ENCODE measurements at places on chromosomes 7 and 10. TPM values are rescaled to one million over a fixed set of nuclear protein-coding genes. Genes with fewer than 3 reads are reported as not detected.
A peak's percentile ranks its signal among the peaks of the same experiment; 100 is the strongest.

GLI3 gene
- 10.1 TPM for total RNA-seq

TBXAS1 gene
- 7.3 TPM for total RNA-seq

LLCFC1 gene
- total RNA-seq, result not detected

DNA sequence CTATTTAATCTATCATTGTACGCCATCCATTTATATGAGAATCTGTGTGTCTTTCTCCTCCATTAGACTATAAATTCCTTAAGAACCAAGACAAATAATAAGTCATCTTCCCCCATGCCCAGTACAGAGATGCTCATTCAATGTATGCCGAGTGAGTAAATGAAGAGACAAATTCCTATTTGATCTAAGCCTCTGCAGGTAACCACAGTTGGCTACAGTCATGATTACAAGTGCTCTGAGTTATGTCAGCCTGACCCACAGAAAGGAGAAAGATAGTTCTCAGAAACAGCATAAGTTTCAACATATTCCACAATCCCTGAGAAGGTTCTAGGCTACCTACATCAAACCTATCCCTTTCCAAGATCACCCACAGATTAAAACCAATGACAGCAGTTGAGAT, 46.1 kb downstream of the MPP7 start:
- H3K27ac ChIP-seq, result no peak overlapping the region
- no peak overlapping the region for H3K4me3 ChIP-seq
- no peaks in the 10 kb centered on the region for H3K27me3 ChIP-seq
- no peaks in the 10 kb centered on the region for H3K36me3 ChIP-seq
- peaks cover 7% of the 10 kb centered on the region for H3K4me1 ChIP-seq

DNA sequence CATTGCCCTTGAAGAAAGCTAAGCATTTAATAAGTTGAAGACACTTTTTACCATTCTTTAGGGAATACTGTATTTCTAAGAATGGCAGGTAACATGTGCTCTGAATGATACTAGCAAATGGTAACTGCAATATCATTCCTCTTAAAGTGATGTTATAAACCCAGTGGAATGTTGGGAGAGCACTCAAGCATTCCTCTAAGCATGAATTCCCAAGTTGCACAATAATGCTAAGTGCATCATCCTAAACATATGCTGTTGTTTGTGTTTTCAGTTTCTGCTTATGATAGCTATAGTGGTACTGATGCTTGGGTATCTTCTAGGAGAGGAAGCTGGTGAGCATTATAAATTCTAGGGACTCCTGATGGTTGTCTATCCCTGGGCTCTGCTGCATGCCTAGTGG, 673.9 kb downstream of the PHTF2 start:
- no peaks in the 10 kb centered on the region for H3K27me3 ChIP-seq
- no peaks in the 10 kb centered on the region for H3K4me1 ChIP-seq
- no peak for DNase-seq
- no peaks in the 10 kb centered on the region for H3K36me3 ChIP-seq

DNA sequence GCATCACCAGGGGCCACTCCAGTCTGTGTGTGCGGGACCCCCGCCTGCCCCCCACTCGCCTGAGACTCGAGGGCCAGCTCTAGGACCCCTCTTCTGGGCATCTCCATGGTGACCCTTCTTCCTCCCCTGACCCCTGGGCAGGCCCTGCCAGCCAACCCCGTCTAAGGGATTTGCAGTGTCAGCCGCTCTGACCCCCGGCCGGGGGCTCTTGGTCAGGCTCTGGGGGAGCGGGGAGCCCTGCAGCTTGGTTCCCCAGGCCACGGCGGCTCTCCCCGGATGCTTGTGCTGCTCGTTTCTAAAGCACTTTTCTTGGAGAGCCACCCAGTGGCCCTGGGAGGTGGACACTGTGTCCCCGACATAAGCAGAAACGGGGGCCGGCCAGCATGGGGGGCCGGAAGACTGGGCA, 5.3 kb downstream of the TTYH3 start:
- peaks cover 95% of the 10 kb centered on the region for H3K4me1 ChIP-seq
- H3K36me3 ChIP-seq, result no peaks in the 10 kb centered on the region
- no peak for DNase-seq
- no peaks in the 10 kb centered on the region for H3K27me3 ChIP-seq

GRCh38 chr10:125093199-125093973, 67.0 kb downstream of the CTBP2 start:
- no peaks in the 10 kb centered on the region for H3K27me3 ChIP-seq
- H3K36me3 ChIP-seq, result no peaks in the 10 kb centered on the region
- DNase-seq, result peak; percentile 50
- H3K27ac ChIP-seq, result peak overlapping the region; percentile 49

DNA sequence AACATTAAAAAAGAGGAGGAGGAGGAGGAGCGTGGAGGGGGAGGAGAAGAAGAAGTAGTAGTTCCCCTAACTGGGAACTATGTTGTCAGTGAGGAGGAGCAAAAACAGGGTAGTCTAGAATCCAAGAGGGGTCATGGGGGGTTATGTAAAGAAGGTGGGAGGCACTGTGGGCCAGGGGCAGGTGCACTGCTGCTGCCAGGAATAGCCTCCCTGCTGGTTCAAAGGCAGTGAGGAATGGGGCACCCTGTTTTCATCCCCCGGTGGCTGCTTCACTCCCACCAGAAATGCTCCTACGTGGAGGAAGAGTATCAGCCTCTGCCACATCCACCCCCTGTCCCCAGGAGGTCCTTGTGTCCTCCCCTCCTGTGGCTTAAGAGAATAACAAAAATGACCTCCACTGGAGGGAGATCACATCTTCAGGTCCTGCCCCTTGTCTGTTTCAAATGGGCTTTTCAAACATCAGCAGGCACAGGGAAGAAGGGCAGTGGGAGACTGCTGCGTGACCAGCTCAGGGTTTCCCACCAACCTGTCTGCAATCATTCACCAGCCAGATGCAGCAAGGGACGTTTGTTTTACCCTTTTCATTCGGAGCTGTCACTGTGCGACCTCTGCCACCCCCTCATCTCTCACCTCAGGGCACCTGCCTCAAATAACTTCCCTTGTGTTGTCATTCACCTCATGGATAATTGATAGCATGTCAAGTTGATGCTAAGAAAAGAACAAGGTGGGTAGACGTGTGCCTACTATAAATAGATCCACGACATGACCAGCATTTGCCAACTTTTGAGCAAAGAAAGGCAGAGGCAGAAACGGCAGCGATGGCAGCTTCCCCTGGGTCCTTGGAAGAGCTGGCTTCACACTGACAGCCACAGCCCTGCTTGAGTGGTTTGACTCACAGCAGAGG, 92.6 kb downstream of the DGKI start:
- H3K4me3 ChIP-seq, result no peak overlapping the region
- H3K36me3 ChIP-seq, result no peaks in the 10 kb centered on the region
- DNase-seq, result peak; percentile 79
- H3K27me3 ChIP-seq, result no peaks in the 10 kb centered on the region
- peaks cover 43% of the 10 kb centered on the region for H3K4me1 ChIP-seq
- H3K27ac ChIP-seq, result peak overlapping the region; percentile 78

DNA sequence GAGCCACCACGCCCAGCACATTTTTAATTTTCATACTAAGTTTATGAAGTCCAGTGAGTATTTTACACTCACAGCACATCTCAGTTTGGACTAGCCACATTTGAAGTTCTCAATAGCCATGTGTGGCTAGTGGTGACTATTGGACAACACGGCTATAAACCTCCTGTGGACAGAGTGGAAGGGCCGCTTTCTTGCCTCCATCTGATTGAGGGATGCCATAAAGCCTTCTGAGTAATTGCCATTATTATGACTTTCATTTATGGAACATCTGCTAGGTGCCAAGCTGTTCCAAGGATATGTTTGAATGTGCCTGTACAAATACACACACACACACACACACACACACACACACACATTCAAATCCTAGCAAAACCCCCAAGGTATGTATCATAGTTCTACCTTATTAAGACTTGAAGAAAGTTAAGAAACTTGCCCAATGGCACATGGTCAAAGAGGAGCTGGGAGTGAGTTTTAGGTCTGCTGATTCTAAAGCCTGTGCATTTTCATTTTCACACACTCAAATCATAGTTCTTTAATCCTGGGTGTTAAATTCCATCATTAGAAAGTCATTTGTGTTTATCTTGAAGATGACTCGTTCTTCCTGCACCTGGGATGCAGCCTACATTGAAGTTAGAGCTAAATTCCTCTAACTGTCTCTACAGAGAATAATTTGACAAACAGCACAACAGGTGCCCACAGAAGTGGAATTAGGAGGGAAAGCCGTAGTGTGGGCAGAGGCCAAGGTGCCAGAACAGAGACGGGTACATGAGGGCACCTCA, 143.3 kb downstream of the PKD1L1 start:
- DNase-seq, result no peak
- H3K27me3 ChIP-seq, result no peaks in the 10 kb centered on the region
- no peaks in the 10 kb centered on the region for H3K4me1 ChIP-seq
- H3K4me3 ChIP-seq, result no peak overlapping the region

DNA sequence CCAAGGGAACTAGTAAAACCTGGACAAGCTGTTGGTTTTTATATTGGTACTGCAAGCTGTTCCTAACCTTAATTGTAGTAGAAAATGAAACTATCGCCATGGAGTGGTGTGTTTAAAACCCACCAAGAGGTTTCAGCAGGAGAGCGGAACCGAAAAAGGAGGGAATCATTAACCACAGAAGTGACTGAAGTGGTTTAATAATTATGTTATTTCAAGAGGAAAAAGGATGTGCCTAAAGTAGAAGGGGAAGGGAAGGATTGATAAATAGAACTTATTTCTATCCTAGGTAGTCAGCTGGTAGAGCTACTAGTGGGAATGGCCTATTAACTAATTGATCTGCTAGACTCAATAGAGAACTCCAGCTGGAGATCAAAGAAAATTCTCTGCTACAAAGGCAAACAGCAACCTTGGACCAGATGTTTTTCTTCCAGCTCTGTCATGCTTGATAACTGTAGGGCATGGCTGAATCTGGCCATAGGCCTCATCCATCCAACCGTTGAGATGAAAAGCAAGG, 91.8 kb downstream of the BAMBI start:
- DNase-seq, result no peak
- H3K4me1 ChIP-seq, result no peaks in the 10 kb centered on the region
- H3K4me3 ChIP-seq, result no peak overlapping the region
- no peak overlapping the region for H3K27ac ChIP-seq
- H3K27me3 ChIP-seq, result no peaks in the 10 kb centered on the region
